H9 (cell line): ENCODE measurements at places on chromosomes 3 and 15. TPM values are rescaled to one million over a fixed set of nuclear protein-coding genes. Genes with fewer than 3 reads are reported as not detected.

GRCh38 chr15:40855706-40856234 is 11.9 kb downstream of the SPINT1 start:
- peaks cover 62% of the 10 kb centered on the region for H3K36me3 ChIP-seq
- no peaks in the 10 kb centered on the region for H3K27me3 ChIP-seq
- no peaks in the 10 kb centered on the region for H3K4me1 ChIP-seq
- H3K4me3 ChIP-seq: no peak overlapping the region
- no peak for DNase-seq

- peaks cover 8% of the 10 kb centered on the region; the same call in 1 of the 2 replicates for H3K4me1 ChIP-seq
- H3K27ac ChIP-seq: no peak overlapping the region
- no peaks in the 10 kb centered on the region for H3K27me3 ChIP-seq
- H3K4me3 ChIP-seq: no peak overlapping the region
Measured at GRCh38 chr3:42032693-42033349, 58.3 kb upstream of the TRAK1 start.

GRCh38 chr15:19956124-19956796 is 585.3 kb downstream of the GOLGA6L6 start:
- no peaks in the 10 kb centered on the region for H3K27me3 ChIP-seq
- peaks cover 27% of the 10 kb centered on the region for H3K36me3 ChIP-seq
- H3K4me1 ChIP-seq: no peaks in the 10 kb centered on the region
- no peak overlapping the region for H3K27ac ChIP-seq
- no peak for DNase-seq

GRCh38 chr15:77044228-77045042 is 26.5 kb downstream of the TSPAN3 start:
- H3K4me3 ChIP-seq: no peak overlapping the region
- H3K4me1 ChIP-seq: no peaks in the 10 kb centered on the region
- no peak overlapping the region for H3K27ac ChIP-seq
- H3K27me3 ChIP-seq: no peaks in the 10 kb centered on the region

- no peak overlapping the region for H3K27ac ChIP-seq
- H3K4me3 ChIP-seq: no peak overlapping the region
- no peak for DNase-seq
- no peaks in the 10 kb centered on the region for H3K4me1 ChIP-seq
- H3K36me3 ChIP-seq: peaks cover 31% of the 10 kb centered on the region
Measured at GRCh38 chr3:14484741-14485140, 55.4 kb downstream of the GRIP2 start.

GRCh38 chr15:64151727-64152506 is at the start of gene SNX22:
SNX22 (plus strand) TSS chr15:64151731; CDS start chr15:64151776, 45 bp downstream.
- H3K27ac ChIP-seq: no peak within 1 kb of the TSS
- H3K4me1 ChIP-seq: no peaks in the 10 kb centered on the region
- no peaks in the 10 kb centered on the region for H3K27me3 ChIP-seq

DNA sequence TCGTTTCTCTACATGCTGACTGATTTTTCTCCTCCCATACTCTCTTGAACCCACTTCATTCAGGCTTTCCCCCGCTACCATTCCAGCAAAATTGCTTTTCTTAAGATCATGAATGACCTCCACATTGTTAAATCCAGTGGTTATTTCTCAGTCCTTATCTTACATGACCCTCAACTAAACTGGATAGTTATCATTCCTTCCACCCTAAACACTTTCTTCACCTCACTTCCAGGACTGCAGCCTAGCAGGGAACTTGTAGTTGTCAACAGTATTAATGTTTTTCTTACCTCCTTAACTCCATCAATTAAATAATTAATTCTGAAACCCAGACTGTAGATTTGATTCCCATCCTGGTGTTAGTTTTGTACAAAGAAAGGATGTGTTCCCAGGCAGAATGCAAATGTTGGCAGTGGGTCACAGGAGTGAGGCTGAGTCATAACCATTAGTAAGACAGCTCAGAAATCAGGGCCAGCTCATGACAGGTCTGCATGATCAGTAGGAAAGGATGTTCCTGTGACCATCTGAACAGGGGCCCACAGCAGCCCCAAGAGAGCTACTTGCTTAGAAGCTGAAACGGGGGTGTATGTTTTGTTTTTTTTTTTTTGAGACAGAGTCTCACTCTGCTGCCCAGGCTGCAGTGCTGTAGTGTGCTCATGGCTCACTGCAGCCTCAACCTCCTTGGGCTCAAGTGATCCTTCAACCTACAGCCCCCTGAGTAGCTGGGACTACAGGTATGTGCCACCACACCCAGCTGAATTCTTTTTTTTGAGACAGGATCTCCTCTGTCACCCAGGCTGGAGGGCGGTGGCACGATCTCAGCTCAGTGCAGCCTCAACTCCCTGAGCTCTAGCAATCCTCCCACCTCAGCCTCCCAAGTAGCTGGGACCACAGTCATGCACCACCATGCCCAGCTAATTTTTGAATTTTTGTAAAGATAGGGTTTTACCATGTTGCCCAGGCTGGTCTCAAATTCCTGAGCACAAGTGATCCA is 9.1 kb downstream of the BCL2L10 start:
- H3K27ac ChIP-seq: no peak overlapping the region
- no peak overlapping the region for H3K4me3 ChIP-seq
- H3K36me3 ChIP-seq: no peaks in the 10 kb centered on the region
- DNase-seq: no peak
- H3K4me1 ChIP-seq: no peaks in the 10 kb centered on the region

DNA sequence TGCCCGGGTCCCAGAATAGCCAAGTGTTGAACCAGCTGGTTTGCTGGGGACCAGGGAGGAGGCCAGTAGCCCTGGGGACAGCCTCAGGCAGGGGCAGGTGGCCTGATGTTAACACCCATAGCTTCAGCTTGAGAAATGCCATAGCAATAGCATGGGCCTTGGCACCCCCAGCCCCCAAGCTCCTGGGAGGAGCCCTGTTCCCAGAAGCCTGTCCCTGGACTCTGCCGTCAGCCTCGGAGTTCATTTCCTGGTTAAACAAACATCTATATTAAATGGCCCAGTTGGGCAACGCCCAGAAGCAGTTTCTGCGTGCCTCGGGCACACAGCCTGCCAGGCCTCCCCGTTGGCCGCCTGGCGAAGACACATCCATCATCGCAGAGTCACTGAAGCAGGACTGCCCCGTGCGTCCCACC is 58.2 kb downstream of the FGD5 start:
- no peak overlapping the region for H3K27ac ChIP-seq
- no peak overlapping the region for H3K4me3 ChIP-seq
- DNase-seq: no peak
- peaks cover 4% of the 10 kb centered on the region; the same call in 1 of the 2 replicates for H3K4me1 ChIP-seq

DNA sequence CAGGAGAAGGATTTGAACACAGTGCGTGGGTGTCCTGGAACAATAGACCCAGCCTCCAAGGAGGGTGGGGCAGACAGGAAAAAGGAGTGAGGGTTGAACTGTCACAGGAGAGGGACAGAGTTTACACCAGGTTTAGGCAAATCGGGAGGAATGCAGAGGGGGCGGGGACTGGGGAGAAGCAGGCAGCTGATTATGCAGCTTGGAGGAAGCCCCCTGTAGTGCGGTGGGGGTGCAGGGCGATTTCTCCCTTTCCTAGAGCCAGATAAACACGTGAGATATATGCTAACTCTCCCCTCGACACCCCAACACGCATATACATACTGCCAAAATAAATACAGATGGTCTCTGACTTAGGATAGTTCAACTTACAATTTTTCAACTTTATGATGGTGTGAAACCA is 108.6 kb upstream of the PRR20G start:
- no peak overlapping the region for H3K27ac ChIP-seq
- peak overlapping the region; percentile 44 for H3K4me3 ChIP-seq
- no peaks in the 10 kb centered on the region for H3K27me3 ChIP-seq
- no peaks in the 10 kb centered on the region; the same call in 2 of the 3 replicates for H3K36me3 ChIP-seq
- H3K4me1 ChIP-seq: peaks cover 3% of the 10 kb centered on the region; the same call in 1 of the 2 replicates

- no peaks in the 10 kb centered on the region for H3K36me3 ChIP-seq
- no peak overlapping the region for H3K4me3 ChIP-seq
- no peak for DNase-seq
Measured at GRCh38 chr3:8669019-8669418, 24.4 kb upstream of the SSUH2 start.

GRCh38 chr15:31551323-31551722 is 224.7 kb downstream of the KLF13 start:
- DNase-seq: no peak
- H3K4me1 ChIP-seq: no peaks in the 10 kb centered on the region
- H3K4me3 ChIP-seq: no peak overlapping the region
- H3K36me3 ChIP-seq: no peaks in the 10 kb centered on the region

DNA sequence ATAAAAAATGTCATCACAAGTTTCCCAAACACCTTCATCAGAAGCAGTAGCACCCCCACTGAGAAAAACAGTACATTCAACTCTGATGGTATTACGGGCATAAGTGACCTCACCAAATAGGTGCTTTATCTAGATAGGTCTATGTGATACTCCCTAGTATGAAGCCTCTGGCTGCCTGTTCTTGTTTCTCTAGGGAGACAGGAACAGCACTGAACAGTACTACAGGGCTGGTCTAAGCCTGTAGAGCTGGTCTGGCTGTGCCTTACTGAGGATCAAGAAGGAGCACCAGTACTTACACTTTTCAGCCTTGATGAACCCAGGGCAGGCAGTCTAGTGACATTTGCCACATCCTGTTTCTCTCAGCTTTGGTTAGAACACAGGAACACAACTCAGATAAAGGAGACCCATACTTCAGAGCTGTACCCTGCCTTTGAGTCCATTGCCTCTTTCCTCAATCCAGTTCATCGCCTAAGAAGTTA is 35.9 kb downstream of the OXNAD1 start:
- no peaks in the 10 kb centered on the region for H3K27me3 ChIP-seq
- no peak overlapping the region for H3K27ac ChIP-seq
- H3K4me1 ChIP-seq: peaks cover 20% of the 10 kb centered on the region; the same call in 1 of the 2 replicates

DNA sequence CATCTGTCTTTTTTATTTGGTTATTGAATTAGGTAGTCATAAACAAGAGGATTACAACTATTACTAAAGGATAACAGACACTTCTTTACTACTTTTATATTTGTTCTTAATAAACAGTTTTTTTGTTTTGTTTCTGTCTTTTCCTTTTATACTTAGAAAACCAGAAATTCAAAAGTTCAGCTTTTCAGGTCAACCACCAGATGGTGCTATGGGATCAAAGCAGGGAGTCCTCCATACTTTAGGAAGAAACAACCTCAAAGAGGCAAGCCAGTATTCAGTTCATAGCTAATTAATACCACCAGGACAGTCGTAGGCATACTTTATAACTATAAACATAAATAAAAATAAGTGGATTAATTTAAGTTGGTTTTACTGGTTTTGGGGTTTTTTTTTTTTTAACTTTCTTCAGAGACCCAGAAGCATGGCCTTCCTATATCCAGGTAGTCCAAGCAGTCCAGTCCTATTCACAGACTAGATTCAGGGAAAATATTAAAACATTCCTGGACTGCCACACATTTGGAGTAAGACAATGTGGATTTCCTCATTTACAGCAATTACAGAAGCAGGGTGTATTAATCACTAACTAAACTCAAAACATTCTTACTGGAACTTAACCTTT is 16.0 kb upstream of the EID1 start:
- no peak for DNase-seq
- no peaks in the 10 kb centered on the region; the same call in none of the 2 replicates for H3K4me1 ChIP-seq
- no peak overlapping the region for H3K27ac ChIP-seq
- H3K27me3 ChIP-seq: no peaks in the 10 kb centered on the region
- no peak overlapping the region for H3K4me3 ChIP-seq

DNA sequence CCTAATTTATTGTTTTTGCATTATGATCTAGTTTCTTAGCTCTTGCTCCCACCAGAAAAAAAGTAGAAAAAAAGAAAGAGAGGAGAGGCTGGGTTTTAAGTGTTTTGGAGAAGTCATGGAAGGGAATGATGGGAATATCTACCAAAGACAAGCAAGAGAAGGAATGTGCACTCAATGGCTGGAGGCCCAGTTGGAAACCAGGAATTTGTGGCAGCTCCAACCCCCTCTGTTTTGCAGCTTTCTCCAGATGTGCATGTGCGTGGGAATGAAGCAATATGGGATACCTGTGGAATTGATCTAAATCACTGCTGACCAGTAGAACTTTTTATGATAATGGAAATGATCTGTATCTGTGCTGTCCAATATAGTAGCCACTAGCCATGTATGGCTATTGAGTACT is 27.1 kb downstream of the EIF2AK4 start:
- no peak for DNase-seq
- H3K4me3 ChIP-seq: no peak overlapping the region

DNA sequence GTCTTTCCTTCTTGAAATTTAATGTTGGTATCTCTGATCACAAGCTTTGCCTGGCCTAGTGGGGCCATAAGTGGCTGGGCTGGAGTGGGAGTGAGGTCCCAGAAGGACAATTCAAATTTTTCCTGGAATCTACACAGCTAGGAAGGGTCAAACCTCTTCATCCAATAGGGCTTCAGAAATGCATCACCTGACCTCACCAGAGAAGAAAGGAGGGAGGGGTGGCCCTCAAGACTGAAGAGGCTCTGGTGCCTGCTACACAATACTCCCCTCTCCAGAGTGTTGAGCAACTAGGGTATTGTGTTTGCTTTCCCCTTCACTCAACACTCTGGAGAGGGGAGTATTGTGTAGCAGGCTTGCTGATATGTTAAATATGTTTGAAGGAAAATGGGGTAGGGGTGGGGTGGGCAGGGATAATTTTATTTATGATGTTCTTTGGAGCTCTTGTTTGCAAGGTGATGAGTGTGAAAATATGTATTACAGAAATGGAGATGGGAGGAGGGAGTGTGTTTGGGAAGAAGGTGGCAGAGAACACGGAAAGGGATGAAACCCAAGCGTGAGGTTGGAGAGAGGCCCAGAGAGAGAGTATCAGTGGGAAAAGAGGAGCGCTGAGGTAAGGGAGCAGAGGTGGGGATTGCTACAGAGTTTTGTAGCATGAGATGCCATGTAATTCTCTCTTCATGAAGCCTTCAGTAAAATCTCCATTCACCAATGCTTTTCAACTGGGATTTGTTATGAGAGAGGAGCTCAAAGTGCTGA is 5.7 kb upstream of the KLHL24 start:
- no peak overlapping the region for H3K27ac ChIP-seq
- no peak overlapping the region for H3K4me3 ChIP-seq
- H3K27me3 ChIP-seq: no peaks in the 10 kb centered on the region
- H3K4me1 ChIP-seq: no peaks in the 10 kb centered on the region
- H3K36me3 ChIP-seq: no peaks in the 10 kb centered on the region

DNA sequence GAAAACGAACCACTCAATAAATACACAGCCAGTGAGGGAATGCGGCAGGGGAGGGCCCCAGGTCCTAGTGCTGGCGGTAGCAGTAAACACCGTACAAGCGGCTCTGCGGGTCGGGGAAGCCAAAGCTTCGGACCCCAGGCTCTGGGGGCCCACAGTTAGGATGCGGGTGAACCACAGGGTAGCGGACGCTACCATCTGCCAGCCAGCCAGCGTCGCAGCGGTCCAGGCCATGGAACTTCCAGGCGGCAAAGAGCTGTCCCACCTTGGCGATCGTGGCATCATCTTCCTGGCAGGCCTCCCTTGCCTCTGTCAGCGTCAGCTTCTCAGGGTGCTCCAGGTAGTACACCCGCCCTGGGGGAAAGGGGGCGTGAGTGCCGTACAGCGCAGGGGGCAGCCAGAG is 17.4 kb downstream of the HAPLN3 start:
- H3K36me3 ChIP-seq: peaks cover 64% of the 10 kb centered on the region
- no peak overlapping the region for H3K4me3 ChIP-seq
- H3K27me3 ChIP-seq: no peaks in the 10 kb centered on the region
- H3K4me1 ChIP-seq: no peaks in the 10 kb centered on the region; the same call in 1 of the 2 replicates
- H3K27ac ChIP-seq: no peak overlapping the region

The SCN11A gene
- 0.17 and 0.20 TPM in 2 replicates for total RNA-seq

The IL5RA gene
- not detected in 2 replicates for total RNA-seq

The NME9 gene
- not detected in 2 replicates for total RNA-seq

The SOX14 gene
- 0.35 and 0.57 TPM in 2 replicates for total RNA-seq

The KNG1 gene
- total RNA-seq: not detected in 2 replicates

The CEP19 gene
- 1.2 and 1.3 TPM in 2 replicates for total RNA-seq

The CD200R1 gene
- not detected in 2 replicates for total RNA-seq

The ZNF80 gene
- total RNA-seq: not detected in 2 replicates

The SLC38A3 gene
- 1.4 and 3.2 TPM in 2 replicates for total RNA-seq

The EIF2B5 gene
- 38.4 and 42.0 TPM in 2 replicates for total RNA-seq

The AGBL1 gene
- total RNA-seq: not detected in 2 replicates

The C3orf49 gene
- total RNA-seq: not detected in 2 replicates

The GCNT3 gene
- total RNA-seq: not detected in 2 replicates
